ENCODE measurements at places on chromosomes 2 and 18.

DNA sequence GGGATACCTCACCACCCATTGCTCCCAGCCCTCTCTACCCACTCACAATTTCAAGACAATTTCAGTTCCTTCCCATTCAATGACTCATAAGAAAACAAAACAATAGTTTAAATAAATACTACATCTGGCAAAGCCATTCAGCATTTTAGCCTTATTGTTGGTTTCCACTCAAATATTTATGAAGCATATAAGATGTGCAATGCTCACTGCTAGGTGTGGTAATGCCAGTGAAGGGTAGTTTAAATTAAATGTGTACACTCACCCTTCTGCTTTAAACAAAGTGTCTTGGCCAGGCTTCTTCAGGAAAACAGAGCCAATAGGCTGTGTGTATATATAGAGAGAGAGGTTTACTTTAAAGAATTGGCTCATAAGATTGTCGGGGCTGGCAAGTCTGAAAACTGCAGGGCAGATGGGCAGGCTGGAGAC is 37.0 kb downstream of the INO80C start:
- DNase-seq = no peak

DNA sequence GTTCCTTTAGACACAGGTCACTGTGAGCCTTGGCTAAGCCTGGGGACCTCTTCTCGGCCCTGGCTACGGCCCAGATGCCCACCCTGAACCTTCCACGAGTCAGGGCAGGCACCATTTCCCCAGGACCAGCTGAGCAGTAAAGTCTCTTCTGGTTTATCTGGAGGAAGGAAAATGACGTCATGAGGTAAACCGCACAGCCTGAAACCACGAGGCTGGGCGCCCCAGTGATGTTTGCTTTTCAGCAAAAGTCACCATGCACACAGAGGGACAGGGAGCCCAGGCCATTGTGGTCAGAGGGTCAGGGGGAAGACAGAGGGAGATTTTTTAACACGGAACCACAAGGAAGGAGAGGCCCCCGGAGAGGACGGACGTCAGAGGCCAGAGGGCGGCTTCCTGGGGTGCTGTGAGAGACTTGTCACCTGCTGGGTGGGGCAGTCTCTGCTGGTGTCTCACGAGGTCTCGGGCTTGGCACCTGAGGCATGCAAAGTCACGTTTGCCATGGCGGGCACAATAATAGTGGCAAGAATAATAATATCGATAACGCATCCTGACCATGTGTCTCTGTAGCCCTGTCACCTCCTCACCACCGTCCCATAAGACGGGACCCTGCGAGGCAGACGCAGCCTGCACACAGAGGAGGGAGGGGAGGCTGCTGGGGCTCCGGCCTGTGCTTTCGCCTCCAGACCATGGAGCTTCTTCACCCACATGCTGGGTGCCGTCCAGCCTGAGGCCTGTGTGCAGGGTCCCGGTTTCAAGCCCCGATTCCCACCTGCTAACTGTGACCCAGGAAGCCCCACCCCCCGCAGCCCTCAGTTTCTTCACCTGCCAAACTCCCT is 33.2 kb upstream of the FOSL2 start:
- peak; percentile 73 for DNase-seq

DNA sequence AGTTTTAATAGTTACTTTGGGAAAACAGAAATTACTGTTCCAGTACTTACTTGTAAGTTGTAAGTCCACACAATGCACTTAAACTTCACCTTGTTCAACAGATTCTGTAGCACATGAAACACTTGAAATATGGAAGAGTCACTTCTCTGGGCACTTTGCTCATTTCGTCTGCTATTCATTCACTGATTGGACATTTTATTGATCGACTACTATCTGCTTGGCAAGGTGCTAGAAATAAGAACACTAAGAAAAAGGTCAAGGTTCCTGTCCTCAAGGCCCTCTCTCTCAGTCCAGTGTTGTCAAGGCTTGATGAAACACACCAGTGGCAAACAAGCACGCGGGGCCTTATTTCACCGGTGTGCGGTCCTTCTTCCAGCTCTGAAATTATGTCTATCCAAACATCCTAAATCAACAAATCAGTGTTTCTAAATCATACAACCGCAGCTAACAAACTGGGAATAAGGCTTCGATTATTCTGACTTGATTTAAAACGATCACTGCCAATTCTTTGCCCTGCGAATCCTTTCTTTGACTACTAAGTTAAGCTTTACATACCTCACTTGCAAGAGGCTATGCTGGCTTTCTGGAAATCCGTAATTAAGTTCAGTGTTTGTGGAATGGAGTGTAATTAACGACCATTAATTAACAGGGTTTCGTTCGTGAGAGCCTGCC is 780 bp upstream of the ITGAV start:
- no peak for DNase-seq

- DNase-seq = no peak
Observed at GRCh38 chr2:17208511-17208910, 309.7 kb downstream of the RAD51AP2 start.

DNA sequence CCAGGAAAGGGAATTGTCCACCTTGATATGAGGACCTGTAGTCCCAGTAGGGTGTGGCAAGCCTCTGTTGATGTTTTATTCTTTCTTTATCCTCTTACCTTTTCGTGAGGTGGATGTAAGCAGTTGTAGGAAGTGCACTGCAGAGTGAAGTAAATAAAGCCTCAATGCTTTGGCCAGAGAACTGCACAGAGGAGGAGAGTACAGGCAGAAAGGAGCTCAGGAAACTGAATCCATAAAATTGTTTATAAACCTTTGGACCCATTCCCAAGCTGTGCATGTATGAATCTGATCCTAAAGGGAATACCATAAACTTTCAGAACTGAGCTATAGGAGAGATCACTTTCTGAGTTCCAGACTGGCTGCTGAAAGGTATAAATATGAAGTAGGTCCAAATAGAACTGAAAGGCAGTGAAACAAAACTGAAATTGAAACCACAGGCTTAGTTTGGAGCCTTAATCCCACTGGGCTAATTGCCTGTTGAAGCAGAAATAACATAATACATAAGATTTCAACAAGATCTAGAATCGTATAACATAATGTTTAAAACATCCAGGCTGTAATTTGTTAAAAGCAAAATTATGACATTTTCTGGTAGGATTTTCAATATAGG is 17.9 kb upstream of the SLC9A4 start:
- no peak for DNase-seq

- peak; percentile 12 for DNase-seq
Observed at GRCh38 chr18:5879479-5879882, 15.8 kb downstream of the TMEM200C start.

- no peak for DNase-seq
Observed at GRCh38 chr18:5900262-5900661, 4.9 kb upstream of the TMEM200C start.

GRCh38 chr2:62013641-62014040 is 108.2 kb downstream of the COMMD1 start:
- no peak for DNase-seq

DNA sequence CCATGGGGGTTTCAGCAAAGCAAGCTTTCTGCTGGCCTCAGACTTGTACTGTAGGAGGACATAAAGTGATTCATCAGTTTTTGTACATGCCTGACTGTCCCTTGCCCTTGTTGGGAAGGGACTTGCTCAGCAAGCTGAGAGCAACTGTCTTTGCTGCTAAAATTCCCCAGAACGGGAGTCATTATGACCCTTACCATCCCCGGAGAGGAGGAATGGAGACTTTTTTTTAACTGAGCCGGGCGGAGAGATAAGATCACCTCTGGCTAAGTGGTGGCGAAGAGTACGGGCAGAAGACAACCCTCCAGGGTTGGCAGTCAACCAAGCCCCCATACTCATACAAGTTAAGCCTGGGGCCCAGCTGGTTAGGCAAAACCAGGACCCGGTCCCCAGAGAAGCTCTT is 20.4 kb upstream of the NAGK start:
- no peak for DNase-seq

GRCh38 chr2:86305915-86306254 is 31.5 kb downstream of the REEP1 start:
- DNase-seq = no peak

DNA sequence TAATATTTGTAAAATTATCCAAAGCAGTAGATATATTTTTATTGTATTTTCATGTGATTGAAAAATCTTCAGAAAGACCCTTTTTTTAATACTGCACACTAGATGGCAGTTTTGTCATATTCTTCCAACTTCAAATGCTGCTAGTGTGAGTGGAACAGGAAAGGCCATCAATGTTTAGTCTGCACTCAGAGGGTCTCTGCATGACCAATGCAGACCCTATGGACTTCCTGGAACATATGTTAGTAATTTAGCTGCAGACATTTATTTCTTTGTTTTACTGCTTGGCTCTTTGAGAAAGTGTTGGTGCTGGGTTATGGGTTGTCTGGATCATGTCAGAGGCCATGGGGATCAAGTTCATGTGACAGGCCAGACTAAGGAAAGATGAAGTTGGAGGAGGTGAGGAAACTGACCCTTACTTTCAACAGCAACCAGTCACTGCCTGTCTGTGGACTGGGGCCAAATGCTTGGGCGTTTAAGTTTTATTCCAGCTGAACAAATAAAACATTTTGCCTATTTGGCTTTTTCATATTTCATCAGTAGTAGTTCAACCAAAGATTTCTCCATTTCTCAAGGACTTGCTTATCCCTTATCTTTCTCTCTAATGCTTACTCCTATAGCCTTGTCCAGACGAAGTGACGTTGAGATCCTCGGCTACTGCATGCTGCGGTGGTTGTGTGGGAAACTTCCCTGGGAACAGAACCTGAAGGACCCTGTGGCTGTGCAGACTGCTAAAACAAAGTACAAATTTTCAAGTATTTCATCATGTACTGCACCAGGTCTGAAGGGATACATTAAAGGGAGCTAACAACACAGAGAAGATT is 84.8 kb downstream of the VRK2 start:
- no peak for DNase-seq

DNA sequence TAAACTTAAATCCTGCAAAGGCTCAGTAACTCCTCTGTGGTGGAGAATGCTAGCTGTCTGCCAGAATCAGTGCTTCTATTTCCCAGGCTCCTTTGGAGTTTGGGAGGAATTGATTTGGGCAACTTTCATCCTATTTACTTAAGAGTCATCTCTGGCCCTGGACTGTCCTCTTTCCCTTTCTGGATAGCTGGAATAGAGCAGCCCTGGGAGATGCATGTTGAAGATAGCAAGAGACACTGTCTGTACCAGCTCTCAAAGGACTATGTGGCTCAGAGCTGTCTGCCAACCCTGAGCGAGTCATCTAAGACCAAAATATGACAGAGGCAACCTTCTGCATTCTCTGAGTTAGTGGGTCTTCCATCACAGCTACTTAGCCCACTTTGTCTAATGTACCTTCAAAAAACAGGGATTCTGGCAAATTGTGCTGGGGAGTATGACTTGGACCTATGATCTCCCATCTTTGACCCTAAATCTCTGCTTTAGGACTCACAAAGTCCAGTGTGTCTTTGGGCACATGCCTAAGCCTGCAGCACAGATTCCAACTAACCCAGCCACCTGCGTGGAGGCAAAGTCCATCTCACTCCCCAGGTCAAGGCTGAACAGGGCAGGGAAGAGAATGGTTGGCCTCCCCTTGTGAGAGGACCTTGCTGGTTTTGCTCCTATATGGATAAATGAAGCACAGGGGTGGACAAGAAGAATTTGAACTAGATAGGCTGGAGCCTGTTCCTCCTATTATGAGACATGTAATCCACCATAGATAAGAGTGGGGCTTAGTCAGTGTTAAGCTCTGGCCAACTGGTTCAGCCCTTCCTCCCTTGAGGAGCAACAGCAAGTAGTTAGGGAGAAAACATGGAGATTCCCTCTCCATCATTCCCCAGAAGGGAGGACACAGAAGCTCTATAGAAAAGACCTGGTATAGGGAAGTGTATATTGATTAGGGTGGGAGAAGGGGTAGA is 99.1 kb upstream of the PELI1 start:
- DNase-seq = no peak

DNA sequence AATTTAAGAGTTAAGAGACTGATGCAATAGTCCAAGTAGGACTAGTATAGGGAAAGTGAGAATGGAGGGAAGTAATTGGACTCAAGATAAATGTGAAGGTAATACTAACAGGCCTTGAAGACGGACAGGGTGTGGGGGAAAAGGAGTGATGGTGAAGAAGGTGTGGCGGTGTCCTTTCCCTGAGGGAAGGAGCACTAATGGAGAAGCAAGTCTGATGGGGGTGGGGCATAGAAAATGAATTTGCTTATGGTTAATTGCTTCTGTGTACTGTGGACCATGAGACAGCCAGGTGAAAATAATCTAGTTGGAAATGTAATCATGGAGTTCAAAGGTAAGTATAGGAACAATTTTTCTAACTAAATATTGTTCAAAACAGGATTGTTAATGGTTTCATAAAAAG is 7.1 kb upstream of the TGOLN2 start:
- DNase-seq = no peak

GRCh38 chr2:46227674-46228289 is 69.4 kb upstream of the EPAS1 start:
- no peak for DNase-seq

- DNase-seq = no peak
Observed at GRCh38 chr18:60372132-60372531, 443 bp downstream of the MC4R start.

GRCh38 chr2:59301466-59302402 is 1060.6 kb upstream of the FANCL start:
- peak; percentile 86 for DNase-seq

- no peak for DNase-seq
Observed at GRCh38 chr2:29325544-29325943, 210.3 kb downstream of the CLIP4 start.

- DNase-seq = no peak
Observed at GRCh38 chr18:48645427-48646002, 106.7 kb downstream of the CTIF start.

- DNase-seq = no peak
Observed at GRCh38 chr2:103789381-103790095, 1027.7 kb downstream of the TMEM182 start.

GRCh38 chr2:159326569-159327255 is 40.2 kb upstream of the WDSUB1 start:
- no peak for DNase-seq

- DNase-seq = no peak
Observed at GRCh38 chr2:215692387-215693079, 256.7 kb upstream of the FN1 start.

GRCh38 chr2:218027426-218028188 is 24.8 kb upstream of the TNS1 start:
- no peak for DNase-seq

DNA sequence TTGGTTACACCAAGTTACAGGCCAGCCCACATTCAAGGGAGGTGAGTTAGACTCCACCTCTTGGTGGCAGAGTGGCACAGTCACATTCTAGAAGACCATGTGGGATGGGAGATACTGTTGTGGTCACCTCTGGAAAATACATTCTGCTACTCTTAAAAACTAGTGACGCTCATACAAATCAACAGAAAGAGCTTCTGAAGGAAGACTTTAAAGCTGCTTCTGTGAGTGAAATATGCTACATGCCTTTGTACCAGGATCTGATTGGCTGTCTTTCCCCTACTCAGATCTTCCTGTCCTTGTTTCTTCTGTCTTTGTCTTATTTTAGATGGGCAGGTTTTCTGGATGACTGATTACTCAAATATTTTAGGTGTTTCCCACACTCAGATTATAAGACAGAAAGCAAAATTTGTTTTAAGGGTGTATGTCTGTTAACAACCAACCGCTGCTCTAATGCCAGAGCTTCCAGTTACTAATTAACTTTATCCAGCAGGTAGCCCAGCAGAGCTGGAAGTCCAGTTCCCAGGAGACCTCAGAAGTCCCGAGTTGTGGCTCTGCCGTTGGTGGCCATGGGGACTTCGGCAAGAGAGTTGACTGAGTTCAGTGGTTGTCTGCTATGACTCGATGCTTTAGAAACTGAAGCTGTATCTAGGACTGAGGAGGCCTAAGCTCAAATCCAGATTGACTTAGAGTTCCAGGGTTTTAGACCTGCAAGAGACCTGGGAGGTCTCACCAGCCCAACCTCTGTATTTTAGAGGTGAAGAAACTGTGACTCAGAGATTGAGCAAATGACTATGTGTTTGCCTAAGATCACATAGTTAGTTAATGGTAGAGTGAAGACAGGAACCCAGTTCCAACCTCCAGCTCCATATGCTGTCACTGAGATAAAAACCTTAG is 7.4 kb downstream of the IL1R2 start:
- DNase-seq = no peak

All from Kasumi-1 (cell line).